ENCODE measurements at places on chromosomes 12 and 14. TPM values are rescaled to one million over a fixed set of nuclear protein-coding genes. Genes with fewer than 3 reads are reported as not detected.
A peak's percentile ranks its signal among the peaks of the same experiment; 100 is the strongest.

IFNG-AS1 gene
- not detected for total RNA-seq

DBX2 gene
- total RNA-seq = not detected

OR9K2 gene
- not detected for total RNA-seq

WDHD1 gene
- total RNA-seq = 44.3 TPM

DNA sequence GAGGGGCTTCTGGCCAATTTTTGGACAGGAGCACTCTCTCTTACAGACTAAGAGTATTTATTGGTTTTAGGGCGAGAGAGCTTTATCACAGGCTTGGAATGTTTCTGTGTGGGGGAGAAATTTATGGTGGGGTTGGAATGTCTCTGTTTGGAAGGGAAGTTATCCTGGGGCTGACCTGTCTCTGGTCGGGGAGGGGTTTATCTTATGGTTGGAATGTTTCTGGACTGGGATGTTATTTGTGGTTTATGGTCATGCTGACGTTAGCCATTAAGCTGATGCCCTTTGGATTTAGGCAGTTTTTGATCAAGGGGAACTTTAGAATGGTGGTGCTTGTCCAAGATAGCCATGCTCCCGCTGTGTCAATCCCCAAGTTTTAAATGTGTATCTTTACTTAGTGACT is 614.8 kb downstream of the DIO2 start:
- DNase-seq = no peak

- no peak for DNase-seq
Observed at GRCh38 chr14:100221533-100222223, 17.3 kb upstream of the YY1 start.

DNA sequence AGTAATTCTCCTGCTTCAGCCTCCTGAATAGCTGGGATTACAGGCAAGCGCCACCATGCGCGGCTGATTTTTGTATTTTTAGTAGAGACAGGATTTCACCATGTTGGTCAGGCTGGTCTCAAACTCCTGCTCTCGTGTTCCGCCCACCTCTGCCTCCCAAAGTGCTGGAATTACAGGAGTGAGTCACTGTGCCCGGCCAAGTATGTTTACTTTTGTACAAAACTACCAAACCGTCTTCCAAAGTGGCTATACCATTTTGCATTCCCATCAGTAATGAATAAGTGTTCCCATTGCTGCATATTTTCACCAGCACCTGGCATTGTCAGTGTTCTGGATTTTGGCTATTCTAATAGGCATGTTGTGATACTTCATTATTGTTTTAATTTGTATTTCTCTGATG is 8.4 kb upstream of the KRT6A start:
- no peak for DNase-seq

GRCh38 chr14:74505831-74506230 is 12.3 kb downstream of the ISCA2 start:
- DNase-seq = no peak

DNA sequence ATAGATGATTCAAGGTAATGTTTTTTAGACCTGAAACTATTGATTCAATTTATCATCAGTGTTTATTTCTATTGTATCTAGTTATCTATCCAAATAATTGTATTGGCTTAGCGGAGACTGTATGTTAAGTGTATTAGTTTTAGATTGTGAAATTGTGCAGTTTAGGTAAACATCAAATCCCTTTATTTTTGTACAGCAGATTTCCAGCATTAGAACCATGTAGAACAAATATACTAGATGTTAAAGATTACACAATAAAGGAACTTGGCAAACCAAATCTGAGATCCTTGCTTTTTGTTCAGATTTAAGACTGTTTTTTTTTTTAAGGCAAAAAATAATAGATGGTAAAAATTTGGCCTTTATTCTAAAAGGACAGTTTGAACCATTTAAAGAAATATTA is 39.3 kb downstream of the PPM1A start:
- DNase-seq = no peak

- DNase-seq = no peak
Observed at GRCh38 chr12:94180558-94181296, 32.4 kb downstream of the PLXNC1 start.

GRCh38 chr12:52243259-52243855 is 10.3 kb downstream of the KRT7 start:
- DNase-seq = no peak

GRCh38 chr14:66234411-66234810 is 251.8 kb upstream of the CCDC196 start:
- no peak for DNase-seq

DNA sequence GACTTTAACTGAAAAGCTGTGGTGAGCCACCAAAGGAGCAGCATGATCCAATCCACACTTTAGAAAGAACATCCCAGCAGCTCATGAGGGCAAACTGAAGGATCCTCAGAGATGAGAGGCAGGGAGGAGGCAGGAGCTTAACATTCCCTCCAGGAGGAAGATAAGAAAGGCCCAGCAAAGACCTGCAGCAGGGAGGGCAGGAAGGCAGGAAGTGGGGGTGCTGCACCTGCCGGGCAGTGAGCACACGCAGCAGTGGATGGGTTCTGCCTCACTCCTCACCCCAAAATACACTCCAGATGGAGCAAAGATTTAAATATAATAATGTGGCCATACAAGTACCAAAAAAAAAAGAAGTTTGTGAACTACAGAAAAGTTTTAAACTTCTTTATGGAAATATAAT is 48.4 kb downstream of the GCH1 start:
- DNase-seq = no peak

GRCh38 chr12:57039016-57039798 is 10.7 kb downstream of the MYO1A start:
- no peak for DNase-seq

GRCh38 chr14:88342980-88343379 is 19.9 kb upstream of the KCNK10 start:
- DNase-seq = no peak

DNA sequence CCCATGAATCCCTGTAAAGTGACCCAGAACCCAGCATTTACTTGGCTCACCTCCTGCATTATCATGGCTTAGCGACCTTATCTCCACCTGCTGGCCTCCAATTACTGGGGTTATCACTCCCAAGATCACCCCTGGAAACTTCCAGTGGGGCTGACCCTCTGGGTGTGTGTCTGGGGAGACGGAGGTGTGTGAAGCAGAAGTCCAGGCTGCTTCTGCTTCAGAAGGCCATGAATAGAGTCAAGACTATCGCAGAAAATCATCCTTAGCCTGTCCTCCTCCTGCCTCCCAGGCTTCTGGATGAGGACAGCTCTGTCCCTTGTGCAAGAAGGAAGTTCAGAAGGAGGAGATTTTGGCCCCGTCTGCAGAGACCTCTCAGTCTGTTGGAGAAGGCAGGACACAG is 408 bp upstream of the KRT72 start:
- no peak for DNase-seq

DNA sequence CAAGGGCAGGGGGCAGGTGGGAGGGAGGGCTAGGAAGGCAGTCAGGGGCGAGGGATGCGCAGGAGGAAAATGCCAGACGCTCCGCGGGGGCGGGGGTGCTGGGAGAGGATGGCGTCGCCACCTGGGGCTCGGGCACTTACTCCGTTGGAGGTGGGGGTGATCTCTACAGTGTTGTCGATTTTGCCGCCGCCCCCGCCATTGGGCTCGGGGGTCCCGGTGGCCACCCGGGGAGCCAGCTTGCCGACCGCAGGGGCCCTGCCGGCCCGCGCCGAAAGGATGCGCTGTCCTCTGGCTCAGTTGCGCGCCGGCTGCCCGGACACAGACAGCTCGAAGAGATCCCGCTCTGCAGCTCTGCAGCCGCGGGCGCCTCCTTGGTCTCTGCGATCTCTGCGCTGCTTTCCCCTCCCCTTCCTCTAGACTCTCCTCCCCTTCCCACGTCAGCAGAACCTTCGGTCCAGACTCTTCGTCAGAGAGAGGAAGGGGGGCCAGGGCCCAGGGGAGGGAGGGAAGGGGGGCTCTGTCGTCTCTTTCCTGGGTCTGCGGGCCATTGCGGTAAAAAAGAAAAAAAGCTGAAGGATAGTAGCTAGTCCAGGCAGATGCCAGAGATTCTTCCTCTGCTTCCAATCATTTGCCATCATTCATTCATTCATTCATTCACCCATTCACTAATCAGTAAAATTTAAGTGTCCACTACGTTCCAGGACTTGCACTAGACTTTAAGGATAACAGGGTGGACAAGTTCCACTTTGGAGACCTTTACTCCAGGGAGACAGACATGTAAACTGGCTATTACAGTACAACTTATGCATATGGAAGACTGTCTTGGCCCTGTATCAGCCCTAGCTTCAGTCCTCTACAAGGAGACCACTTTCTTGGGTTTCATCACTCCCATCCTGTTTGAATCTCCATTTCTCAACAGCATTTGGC is at the start of gene SLC22A17:
Gene SLC22A17 (minus strand): TSS at position 382 of the 927 bp plus-strand sequence.
- DNase-seq = peak; percentile 13

GRCh38 chr12:27309293-27309994 is 23.2 kb upstream of the BMAL2 start:
- no peak for DNase-seq

DNA sequence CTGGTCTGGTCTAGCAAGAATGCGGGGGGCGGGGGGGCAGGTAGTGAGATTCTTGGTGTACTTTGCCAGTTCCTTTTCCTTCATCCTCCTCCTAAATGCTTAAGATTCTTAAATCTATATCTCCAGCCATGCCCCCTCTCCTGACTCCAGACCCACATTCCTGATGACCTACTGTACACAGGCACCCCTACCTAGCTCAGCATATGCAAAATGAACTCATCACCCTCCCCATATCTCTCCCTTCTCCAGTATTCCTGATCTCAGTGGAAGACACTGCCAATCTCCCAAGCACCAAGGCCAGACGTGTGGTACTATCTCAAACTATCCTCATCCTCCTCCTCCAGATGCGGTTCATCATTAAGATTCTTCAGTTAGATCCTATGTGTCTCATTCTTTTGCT is 215.8 kb downstream of the SPTSSA start:
- DNase-seq = no peak

DNA sequence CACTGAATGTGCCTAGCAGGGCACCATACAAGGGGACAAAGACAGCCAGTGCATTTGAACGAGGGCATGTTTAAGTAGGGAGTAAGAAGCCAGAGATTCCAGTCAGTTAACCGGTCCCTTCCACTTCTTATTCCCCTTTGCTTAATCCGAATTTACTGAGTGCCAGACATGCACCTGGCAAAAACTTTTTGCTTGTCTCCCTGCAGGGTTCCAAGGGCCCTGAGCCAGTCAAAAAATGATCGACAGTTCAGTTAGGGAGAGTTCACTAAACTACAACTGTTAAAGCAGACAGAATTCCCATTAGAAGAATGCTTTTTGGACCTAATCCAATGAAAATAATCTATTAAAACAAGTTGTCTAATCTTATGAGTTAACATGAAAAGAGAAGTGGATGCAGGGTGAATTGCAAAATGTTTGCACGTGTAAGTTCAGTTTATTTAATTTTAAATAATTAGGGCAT is 193.8 kb downstream of the TMTC2 start:
- no peak for DNase-seq
